Hair follicle dermal papilla cell (primary cell): ENCODE measurements at places on chromosomes 5 and 9. TPM values are rescaled to one million over a fixed set of nuclear protein-coding genes. Genes with fewer than 3 reads are reported as not detected.

PCDHGA11 gene
- 14.6 and 19.8 TPM in 2 replicates for total RNA-seq

SLC44A1 gene
- total RNA-seq: 61.9 and 104 TPM in 2 replicates

IFNA21 gene
- total RNA-seq: not detected in 2 replicates

PCDHGA12 gene
- 23.6 and 37.8 TPM in 2 replicates for total RNA-seq

IFNK gene
- not detected in 2 replicates for total RNA-seq

KCNV2 gene
- not detected in 2 replicates for total RNA-seq

OLFML2A gene
- 24.7 and 47.6 TPM in 2 replicates for total RNA-seq

SPATA9 gene
- 0.16 and 0.61 TPM in 2 replicates for total RNA-seq

SLC46A2 gene
- total RNA-seq: not detected in 2 replicates

PHYHD1 gene
- total RNA-seq: 8.8 and 17.7 TPM in 2 replicates

GARNL3 gene
- 2.9 and 7.3 TPM in 2 replicates for total RNA-seq

CYSRT1 gene
- 0.32 and 0.73 TPM in 2 replicates for total RNA-seq

PCDHGA1 gene
- total RNA-seq: 1.1 and 1.6 TPM in 2 replicates

NSG2 gene
- total RNA-seq: under 0.01 TPM in 1 of 2 replicates, not detected in the other

OSMR gene
- total RNA-seq: 72.5 and 103 TPM in 2 replicates

IFNB1 gene
- total RNA-seq: not detected in 2 replicates

PCDHB5 gene
- total RNA-seq: 1.1 and 1.2 TPM in 2 replicates
